ENCODE measurements at places on chromosomes 6 and 20.

GRCh38 chr20:62059920-62060630 is 5.6 kb downstream of the TAF4 start:
- peak; percentile 84 for DNase-seq

DNA sequence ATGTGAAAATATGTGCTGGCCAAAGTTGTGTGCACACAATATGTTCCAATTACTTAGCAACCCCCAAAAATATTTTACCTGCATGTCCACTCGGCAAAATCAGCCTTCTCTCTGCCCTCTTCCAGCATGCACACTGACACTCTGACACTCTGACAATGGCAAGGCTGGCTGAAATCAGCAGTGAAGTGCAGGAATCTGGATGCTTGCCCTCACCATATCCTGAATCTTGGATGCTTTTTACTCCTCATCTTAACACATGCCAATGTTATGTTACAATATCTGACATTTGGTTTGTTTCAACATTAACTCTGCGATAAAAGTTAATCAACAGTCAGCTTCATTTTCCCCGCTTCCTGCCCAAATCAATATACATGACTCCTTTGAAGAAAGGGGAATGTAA is 203.2 kb downstream of the COL9A1 start:
- no peak for DNase-seq

DNA sequence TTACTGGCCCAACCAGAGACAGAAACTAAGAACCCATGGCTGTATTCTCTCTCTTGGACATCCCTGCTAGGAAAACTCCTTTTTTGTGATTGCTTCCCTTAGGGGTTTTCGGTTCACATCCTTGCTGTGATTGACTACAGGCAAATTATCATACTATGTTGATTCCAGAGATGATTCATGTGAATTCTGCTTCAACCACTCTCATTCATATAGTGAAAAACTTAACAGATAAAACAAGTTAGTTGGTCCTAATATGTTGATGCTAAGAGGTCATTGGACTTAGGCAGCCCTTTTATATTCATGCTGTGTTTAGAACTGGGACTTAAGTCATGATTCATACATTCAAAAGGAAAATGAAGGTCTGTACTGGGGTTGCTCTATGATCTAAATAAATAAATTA is 76.9 kb upstream of the CCN2 start:
- no peak for DNase-seq

GRCh38 chr6:56366141-56366852 is 118.9 kb upstream of the COL21A1 start:
- DNase-seq: no peak

GRCh38 chr6:7938562-7939183 is 28.1 kb upstream of the TXNDC5 start:
- DNase-seq: no peak

- no peak for DNase-seq
Measured at GRCh38 chr6:45555981-45556771, 178.4 kb upstream of the SUPT3H start.

GRCh38 chr20:31617432-31618104 is 12.5 kb downstream of the ID1 start:
- DNase-seq: no peak

DNA sequence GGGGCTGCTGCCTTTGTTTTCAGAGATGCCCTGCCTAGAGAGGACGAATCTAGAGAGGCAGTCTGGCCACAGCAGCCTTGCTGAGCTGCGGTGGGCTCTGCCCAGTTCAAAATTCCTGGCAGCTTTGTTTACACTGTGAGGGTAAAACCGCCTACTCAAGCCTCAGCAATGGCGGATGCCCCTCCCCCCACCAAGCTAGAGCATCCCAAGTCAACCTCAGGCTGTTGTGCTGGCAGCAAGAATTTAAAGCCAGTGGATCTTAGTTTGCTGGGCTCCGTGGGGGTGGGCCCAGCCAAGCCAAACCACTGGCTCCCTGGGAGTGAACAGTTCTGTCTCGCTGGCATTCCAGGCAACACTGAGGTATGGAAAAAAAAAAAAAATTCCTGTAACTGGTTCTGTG is 970.9 kb downstream of the TBC1D32 start:
- DNase-seq: no peak

DNA sequence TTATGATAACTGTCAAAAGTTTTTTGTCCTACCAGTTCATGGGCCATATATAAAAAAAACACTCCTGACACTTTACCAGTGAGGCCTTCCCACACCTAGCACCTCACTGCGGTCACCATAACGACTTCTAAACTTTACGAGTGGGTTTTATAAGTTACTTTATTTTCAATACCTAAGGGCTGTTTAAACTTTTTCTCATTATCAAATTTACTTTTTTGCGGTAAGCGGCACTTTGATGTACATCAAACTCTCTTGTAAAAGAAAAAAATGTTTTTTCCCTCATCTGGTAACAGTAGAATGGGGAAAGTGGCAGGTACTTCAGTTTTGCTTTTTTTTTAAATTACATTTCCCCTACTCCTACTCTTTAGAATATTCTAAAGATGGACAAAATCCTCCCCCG is 36.2 kb downstream of the FYN start:
- DNase-seq: no peak

DNA sequence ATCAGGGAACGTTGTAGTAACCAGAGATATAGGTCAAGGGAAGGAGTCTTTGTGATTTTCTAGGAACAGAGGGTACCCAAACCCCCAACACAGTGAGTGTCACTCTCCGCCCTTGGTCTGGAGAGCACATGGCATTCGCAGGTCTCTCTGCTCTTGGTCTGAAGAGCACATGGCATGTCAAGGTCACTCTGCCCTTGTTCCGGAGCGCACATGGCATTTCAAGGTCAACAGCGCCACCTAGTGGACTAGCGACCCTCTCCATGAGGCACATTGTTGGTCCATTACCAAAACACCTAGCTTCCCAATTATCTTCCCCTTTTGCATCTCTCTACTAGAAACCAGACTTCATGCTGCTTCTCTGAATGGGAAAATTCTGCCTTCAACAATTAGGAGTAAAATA is 260.0 kb downstream of the C6orf118 start:
- DNase-seq: no peak

- no peak for DNase-seq
Measured at GRCh38 chr6:29025927-29026585, 18.9 kb downstream of the OR2W1 start.

DNA sequence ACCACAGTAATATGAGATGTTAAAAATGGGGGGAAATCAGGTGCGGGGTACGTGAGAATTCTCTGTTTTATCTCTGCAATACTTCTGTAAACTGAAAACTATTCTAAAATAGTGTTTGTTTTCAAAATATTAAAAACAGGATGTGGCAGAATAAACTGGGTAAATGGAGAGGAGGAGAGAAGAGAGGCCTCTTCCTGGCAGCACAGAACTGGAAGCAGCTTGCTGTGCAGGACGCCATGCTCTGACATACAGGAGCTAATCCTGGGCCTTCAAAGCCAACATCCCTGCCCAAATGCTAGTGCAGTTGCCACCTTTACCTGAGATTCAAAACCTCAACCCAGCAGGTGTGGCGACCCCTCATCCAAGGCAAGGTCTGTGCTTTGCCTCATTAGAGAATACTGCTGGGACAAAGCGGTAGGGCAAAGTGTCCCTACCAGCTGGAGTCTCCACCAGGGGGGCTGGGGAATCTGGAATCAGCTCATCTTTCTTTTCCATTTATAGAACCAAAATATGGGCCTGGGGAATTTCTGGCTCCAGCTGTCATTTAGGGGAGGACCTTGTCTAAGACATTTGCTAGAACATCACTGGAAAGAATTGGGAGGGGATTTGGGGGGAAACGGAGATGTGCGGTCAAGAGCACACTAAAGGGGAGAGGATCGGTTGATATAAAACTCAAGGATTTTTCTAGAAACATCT is 67.3 kb downstream of the SCML4 start:
- DNase-seq: no peak

DNA sequence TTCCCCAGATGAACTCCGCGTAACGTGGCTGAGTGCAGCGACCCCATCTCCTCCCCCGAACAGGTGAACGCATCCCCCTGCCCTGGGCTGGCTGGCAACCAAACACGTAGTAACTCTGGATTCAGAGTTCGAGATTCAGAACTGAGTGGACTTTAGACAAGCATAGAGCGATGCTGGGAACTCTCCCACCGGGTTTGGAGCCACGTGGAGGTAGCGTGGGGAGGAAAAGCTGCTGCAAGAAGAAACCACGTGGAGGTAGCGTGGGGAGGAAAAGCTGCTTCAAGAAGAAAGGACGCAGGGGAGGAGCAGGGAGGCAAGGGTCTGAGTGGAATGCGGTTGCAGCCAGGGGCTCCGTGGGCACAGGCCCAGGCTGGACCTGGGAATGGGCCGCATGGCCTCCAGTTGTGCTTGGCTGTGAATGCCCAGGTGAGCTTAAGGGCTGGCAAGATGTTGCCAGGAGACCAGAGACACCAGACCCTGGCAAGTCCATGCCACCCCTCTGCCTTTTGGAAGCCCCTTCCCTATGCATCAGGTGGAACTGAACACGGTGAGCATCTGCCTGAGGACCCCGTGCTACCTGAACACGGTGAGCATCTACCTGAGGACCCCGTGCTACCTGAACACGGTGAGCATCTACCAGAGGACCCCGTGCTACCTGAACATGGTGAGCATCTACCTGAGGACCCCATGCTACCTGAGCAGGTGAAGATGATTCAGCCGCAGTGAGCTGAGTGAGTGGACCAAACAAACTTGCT is 118.0 kb upstream of the FRMD1 start:
- DNase-seq: no peak

DNA sequence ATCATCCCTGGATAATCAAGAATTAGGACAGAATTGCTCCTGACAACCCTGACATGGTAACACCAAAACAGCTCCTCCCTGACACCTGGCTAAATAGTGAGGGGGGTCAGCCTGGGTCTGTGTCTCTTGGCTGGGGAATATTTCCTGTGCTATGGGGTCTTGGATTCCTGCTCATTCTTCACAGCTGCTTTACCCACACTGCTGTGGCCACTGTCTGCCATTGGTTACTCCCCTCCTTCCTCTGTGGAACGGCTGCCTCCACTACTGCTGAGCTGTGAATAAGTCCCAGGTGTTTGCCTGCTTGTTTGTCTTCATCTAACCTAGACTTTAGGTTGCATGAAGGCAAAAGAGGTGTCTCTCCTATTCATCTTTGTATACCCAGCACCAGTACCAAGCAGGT is 33.9 kb upstream of the TXLNB start:
- DNase-seq: no peak

DNA sequence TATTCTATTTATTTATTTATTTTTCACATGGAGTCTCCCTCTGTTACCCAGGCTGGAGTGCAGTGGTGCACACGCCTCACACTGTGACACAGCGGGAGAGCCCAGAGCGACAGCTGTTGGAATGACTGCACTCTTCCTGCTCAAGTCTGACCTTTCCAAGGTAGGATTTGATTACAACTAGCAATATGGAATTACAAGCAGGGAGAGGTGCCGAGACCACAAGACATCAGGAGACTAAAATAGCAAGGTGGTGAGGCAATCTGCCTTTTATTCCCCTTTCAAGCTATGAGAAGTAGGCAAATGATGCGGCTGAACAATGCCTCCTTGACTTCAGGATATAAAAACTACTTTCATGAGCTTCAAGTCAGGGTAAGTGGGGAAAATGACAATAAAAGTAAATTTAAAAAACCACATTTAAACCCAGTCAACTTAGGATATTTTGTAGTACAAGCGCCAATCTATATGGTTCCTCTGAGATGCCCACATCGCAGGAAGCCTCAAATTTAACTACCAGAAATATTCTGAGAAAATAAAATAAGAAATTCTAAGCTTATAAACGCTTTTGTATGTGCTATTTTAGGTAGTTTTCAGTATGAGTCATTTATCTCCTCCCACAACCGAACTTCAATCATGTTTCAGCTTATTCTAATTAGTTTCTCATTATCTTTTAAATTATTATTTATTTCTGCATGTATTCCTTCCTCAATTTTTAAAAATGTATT is 146.9 kb upstream of the SGK1 start:
- DNase-seq: peak; percentile 56

- DNase-seq: no peak
Measured at GRCh38 chr20:1800180-1800579, 95.0 kb upstream of the SIRPA start.

DNA sequence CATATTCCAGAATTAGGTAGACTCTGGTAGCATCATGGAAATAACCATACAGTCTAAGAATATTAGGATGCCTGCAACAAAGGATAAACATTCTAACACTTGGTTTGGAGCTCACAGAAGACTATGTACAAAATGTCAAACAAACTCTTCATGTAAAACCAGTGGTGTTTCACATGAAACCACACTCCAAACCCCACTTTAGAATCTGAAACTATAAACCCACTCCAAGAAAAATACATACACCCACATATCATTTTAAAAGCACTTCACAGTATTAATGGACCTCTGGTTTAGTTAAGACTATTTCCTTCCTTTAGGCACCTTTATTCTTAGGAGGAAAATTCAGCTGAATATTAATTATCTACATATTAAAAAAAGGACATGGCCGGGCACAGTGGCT is 10.5 kb downstream of the AURKA start:
- DNase-seq: no peak

GRCh38 chr6:27902335-27903314 is 9.6 kb downstream of the OR2B2 start:
- DNase-seq: no peak

DNA sequence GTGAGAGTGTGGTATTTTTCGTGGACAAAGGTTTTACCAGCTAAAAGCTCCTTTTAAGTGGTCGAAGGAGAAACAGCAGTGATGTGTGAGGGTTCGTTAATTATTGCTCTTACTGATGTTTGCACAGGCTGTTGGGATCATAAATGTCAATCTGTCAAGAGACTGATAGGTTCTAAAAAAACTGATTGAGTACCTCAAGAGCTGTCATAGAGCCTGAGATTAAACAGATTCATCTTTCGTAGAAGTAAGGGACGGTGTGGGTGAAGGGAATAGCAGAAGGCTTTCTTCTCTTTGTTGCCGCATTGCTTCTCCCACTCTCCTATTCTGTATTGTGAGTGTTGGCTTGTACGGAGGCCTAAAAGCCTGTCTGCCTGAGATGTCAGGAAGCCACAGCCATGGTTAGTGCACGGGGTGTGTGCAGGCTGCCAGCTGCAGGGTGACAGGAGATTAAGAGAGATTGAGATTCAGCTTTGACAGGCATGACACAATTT is 291.0 kb downstream of the ZFAND3 start:
- no peak for DNase-seq

- no peak for DNase-seq
Measured at GRCh38 chr20:22412977-22413868, 171.1 kb downstream of the FOXA2 start.
